ENCODE measurements at places on chromosomes 7 and 10.

DNA sequence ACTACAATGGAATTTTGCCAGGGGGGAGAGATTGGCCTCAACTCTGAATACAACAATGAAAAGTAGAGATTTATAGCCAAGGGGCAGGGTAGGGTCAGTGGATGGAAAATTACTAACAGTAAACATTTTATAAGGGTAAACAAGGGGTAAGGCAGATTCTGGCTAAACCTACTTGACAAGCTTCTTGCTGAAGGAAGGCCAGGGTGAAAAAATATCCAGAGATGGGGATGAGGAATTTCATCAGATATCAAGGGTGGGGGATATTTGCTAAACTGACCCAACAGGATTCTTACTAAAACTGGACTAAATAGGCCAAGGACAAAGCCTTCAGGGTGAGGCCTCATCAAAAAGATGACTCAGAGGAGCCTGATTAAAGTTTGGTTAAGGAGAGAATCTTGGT lies 156.3 kb downstream of the RTKN2 start:
- DNase-seq, result no peak

DNA sequence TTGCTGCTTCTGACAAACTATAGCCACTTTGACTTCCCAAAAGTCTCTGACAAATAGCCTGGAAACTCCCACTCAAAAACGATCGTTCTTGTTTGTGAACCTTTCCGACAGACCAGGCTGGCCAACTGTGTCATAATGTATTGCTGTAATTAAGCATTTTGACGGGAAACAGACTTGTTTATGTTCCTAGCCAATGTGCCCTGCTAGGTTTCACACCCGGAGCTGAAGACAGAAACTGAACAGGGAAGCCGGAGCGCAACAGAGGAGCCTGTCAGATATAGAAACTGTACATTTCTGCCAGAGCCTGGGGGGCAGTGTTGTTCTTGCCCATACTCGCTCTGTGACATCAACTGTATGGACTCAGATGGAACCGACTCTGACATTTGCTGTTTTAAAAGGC lies 55.3 kb upstream of the C7orf33 start:
- DNase-seq, result no peak

DNA sequence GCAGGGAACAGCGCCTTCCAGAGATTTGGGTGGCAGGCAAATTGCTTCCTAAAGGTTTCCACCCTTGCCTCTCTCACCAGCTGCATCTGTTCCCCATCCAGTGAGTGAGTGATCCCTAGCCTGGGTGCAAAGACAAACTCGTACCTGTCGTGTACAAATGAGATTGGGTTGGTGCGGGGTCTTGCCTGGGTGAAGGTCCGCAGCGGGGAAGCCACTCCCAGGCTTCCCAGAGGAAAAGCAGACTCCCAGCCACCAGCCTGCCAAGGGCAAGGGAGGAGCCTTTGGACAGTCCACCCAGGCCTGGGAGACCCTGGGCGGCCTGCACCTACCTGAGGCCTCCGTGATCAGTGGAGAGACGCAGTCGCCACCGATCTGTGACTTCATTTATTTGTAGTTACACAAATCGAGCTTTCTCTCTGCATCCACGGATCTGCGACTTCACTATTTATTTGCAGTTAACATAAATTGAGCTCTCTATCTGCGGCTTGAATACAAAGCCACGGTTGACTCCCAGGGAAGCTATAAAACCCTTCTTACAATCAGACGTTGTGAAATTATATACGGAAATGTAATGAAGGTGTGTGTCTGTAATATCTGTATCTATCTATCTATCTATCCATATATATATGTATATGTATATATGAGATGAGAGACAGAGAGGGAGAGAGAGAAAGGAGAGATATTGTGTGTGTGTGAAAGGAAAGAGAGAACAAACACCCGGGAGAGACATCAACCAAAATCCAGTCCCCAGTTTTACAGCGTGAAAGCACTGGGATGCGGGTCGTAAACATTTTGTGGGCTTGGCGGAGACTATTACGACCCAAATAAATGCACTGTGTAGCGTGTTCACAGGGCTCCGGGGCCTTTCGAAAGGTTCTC lies 3.0 kb upstream of the HOXA7 start:
- DNase-seq, result no peak

DNA sequence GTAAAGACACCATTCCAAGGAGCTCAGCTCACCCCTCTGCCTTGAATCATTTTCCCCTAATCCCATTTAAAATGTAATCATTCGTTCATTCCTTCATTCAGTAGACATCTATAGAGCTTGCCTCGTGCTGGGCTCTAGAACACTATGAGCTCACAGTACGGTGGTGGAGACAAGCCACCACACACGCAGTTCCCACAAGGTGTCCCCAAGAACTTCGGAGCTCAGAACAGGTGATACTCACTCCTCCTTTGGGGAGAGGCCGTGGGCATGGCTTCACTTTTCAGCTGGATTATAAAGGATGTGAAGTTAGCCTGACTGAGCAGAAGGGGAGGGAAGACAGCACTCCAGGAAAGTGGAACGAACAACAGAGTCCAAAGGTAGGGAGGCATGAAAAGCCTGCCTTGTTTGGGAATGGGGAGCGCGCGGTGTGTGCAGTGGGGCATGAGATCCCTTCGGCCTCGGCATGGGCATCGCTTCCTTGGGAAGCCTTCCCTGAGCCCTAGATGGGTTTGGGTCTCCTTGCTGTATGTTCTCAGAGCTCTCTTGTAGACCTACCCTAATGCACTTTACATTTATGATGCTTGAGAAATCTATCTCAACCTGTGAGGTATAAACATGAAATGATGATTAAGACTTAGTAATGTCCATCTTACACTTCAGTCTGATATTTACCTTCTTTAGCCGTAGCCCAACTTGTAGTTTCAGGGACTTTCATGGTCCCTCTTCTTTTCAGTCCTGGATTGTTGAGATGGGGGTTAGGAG lies 809 bp upstream of the OGA start:
- DNase-seq, result no peak

DNA sequence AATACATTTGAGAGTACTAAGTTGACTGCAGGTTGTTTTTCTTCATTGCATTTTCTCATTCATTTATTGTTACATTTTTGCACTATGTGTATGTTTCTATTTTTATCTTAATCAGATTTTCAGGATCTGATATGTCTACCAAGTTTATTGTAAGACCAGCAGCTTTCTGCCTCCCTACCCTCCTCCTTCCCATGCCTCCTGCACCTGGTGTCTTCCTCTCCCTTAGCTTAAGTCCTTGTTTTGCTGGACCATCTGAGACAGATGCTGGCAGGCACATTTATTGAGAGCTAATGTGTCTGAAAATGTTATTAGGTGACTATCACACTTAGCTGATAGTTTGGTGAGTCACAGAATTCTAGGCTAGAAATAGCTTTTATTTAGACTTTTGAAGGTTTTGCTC lies 79.6 kb downstream of the ANLN start:
- no peak for DNase-seq

DNA sequence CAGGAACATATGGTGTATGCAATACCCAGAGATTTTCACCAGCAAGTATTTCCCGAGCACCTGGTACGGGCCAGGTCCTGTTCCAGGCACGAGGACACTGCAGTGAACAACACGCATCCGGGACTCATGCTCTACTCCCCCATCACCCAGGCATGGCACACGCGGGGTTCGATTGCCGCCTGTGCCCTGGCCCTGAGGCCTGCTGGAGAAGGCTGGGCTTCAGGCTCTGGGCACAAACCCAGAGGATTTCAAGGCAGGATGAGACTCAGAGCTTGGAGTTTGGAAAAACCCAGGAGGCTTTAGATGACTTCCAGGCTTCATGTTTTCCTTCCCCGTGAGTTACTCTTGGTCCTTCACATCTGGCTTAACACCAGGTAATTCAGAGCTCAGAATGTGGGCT lies 143.5 kb downstream of the NEURL1 start:
- DNase-seq, result no peak

GRCh38 chr7:44102846-44103565 lies 1.1 kb upstream of the AEBP1 start:
- no peak for DNase-seq

GRCh38 chr10:125797424-125797823 lies 21.8 kb upstream of the MMP21 start:
- no peak for DNase-seq

DNA sequence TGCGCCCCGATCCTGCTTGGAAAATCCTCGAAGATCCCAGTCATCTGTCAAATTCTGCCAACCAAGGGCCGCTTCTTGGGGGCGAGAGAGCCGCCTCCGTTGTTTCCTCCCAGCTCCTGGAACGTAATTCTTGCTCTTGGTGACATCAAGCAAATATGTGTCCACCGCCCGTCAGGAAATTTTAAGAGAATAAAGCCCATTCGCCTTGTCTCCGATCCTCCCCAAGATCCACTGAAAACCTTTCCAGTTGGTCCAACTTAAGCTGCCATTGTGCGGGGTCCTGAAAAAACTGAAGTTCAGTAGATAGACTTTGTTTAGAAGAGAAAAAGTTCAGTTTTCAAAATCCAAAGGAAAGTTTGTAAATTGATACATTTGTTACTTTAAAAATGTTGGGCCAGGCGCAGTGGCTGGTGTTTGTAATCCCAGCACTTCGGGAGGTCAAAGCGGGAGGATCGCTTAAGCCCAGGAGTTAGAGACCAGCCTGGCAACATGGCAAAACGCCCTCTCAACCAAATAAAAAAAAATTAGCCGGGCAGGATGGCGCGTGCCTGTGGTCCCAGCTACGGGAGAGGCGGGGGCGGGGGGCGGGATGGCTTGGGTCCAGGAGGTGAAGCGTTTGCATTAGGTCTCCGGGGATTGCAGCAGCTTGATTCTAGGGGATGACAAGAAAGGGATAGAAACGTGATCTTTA lies 1.0 kb upstream of the ZNF800 start:
- DNase-seq, result no peak

DNA sequence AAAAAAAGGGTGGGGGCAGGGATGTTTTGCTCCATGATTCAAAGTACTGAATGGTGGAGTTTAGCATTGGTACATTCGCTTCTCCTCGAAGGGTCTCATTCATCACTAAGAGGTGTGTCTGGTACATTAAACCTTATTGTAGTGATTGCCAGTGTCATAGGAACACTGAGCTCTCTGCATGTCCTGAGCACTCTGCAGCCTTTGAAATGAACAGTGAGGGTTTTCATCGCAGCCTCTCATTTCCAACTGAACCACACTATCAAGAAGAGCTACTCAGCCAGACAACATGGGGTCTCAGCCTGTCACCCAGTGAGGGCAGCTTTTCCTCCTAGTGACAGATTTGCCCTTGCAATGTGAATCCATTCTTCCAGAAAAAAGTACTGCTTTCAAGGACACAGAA lies 7.6 kb upstream of the DEPP1 start:
- DNase-seq, result no peak

DNA sequence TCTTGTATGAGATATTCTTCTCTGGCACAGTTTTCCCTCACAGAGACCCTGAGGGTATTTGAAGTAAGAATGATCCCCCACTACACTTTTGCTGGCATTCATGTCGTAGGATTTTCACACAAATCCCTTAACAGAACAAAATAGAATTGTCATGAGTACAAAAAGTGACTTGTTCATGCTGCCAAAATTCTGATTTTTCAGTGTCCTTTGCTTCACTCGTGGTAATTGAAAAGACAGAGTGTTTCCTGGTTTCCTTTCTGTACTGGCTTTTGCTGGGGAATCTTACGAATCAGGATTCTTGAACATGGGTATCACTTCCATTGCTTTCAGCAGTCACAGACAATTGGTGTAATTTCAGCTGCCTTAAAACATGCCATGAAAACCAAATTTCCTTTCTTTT lies 756.3 kb downstream of the REEP3 start:
- DNase-seq, result no peak
